ENCODE measurements at places on chromosomes 11 and 22. TPM values are rescaled to one million over a fixed set of nuclear protein-coding genes. Genes with fewer than 3 reads are reported as not detected.

DNA sequence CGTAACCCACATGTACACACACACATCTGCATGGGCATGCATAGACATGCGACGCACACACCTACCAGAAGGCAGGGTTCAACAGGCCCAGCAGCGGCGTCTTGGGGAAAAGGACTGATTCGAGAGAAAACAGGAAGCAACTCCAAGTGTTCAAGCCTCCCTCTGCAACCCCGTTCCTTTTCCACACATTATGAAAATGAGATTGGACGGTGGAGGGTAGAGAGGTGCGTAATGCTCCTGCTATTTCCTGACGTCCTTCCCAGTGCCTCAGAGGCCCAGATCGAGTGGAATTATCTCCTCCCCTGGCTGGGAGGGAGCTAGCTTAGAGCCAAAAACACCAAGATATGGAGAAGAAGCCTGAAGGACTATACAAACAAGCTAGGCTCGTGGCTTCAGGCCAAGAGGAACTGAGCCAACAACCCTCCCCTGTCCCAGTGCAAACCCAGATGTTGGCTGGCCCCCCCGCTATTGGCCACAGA is 289.2 kb downstream of the MN1 start:
- no peak for DNase-seq

DNA sequence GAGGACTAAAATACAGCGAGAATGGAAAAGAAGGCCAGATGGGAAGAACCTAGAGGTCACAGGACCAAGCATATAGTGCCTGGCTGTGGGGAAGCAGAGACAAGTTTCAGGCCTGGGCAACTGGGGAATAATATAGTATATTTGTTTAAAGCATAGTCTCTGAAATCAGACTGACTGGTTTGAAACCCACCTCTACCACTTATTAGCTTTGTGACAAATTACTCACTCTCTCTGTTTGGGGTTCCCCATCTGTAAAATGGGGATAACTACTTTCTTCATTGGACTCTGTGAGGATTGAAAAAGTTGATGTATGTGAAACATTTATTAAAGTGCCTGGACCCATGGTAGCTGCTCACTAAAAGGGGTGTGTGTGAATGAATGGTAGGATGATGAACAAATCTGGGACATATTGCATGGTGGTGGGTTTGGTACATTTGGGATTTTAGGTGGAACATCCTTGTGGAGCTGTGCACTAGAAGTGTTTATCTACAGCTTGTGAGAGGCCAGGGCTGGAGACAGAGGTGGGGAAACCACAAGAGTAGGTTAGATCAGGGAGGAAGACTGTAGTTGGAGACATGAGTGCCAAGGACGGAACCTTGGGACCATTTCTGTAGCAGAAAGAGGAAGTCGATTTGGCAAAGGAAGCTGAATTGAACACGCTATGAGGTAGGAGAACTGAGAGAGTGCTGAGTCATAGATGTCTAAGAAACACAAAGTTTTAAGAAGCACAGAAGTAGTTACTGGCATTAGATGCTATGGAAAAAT is 52.6 kb downstream of the SWAP70 start:
- DNase-seq, result no peak

DNA sequence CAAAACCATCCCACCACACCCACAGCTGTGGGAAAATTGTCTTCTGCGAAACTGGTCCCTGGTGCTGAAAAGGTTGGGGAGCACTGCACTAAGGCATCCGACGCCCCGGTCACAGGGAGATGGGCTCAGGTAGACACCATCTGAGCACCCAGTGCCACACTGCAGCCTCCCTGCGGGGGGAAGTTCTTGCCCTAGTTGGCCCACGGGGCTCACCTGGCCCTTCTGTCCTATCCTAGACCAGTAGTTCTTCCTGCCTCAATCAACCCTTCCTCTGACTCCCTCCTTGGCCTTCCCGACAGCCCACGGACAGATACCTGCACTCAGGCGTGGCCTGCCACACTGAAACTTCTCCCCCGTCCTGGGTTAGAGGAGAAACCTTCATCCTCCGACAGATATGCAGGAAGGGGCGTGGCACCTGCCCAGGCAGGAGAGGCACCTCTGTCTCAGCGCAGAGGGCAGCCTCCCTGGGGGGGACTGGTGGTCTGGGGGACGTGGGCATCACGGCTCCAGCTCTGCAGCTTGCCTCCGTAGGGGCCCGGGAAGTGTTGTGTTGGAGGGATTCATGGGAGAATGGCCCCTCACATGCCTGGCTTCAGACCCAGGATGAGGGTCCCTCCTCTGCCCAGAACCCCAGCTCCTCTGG is 4.5 kb downstream of the ANO9 start:
- no peak for DNase-seq

GRCh38 chr11:60762851-60763691 is 6.4 kb downstream of the MS4A15 start:
- no peak for DNase-seq

CABP4 gene
- 0.75 TPM for polyA plus RNA-seq

DNA sequence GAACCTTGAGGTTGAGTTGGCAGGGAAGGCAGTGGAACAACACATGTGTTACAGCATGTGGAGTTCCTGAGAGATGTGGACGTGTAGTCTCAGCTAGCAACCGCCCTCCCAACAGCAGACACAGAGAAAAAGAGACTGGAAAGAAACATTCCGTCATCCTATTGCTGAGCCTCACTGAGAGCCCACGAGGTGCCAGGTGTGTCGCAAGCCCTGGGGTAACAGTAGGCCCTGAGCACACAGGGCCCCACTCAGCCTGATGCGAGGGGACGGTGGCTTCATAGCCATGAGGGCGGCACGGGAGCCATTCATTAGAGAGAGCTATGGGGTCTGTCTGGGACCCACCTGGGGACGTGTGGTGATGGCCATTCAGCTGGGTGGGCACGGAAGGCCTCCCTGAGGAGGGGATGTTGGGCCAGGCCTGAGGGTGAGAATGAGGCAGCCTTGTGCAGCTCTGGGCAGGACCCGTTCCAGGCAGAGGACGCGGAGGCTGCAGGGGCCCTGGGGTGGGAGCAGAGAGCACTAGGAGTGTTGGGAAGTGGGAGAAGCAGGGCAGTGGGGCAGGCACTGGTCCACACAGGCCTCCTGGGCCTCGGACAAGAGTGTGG is 26.2 kb downstream of the MPPED1 start:
- DNase-seq, result no peak
